ENCODE measurements at places on chromosomes 7 and 10.

- no peak for DNase-seq
Measured at GRCh38 chr10:10845185-10845584, 172.5 kb upstream of the CELF2 start.

DNA sequence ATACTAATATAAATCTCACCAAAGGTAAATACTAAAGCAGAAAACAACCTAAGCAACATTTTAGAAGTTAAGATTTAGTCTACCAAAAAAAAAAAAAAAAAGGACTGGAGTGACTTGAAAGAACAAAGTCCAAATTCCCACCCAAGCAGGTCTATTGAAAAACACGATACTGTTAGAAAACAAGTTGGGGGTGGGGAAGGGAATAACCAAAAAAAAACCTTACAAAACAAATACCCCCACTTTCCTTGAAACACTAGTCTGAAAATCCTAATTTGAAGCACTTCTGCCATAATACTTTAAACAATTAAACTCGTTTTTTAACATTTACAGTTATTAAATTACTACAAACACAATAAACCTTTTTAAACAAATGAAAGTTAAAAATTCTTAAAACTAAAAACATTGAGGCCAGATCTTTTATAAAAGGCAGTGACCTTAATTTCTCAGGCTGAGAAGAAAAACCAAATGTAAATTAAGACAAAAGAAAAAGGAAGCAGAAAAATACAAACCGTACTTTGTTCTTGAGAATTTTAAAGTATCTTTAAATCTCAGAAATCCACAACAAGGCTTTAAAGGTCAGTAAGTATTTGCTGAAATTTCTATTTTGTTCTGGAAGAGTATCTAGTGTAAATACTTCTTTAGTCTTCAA lies 135.1 kb downstream of the NRBF2 start:
- no peak for DNase-seq

DNA sequence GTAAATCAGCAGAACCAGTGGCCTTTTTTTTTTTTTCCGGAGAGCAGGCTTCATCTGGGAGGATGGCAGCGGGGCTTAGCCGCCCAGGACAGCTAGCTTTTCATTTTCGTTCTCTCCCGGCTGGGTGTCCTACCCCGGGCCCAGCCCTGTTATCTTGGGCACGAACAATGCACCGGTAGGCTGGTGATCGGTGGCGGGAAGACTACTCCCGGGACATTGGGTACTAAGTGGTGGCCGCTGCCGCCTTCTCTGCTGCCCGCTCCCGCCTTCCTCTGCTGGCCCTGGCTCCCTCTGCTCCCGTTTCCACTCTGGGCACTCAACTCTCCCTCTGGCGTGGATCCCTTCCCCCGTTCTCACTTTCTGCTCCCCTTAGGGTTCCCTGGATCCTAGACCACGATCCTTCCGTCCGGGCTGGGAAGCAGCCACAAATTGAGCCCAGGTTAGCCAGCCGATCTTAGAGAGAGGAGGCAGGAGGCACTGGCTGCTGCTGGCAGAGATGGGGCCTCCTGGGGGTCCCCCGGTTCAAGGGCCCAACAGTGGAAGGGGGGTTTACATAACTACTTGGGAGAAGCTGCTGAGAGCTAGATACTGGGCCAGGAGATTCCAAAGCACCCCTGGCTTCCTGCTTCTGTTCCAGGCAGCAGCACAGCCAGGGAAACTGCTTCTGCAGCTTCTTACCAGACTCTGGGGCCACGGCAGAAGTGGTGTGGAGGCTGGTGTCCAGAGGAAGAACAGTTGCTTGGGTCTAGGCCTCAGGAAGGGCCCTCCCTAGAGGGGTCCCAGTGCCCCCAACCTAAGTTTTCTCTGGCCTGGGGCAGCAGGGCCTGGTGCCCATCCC lies 1.8 kb downstream of the TLX1 start:
- DNase-seq, result no peak

DNA sequence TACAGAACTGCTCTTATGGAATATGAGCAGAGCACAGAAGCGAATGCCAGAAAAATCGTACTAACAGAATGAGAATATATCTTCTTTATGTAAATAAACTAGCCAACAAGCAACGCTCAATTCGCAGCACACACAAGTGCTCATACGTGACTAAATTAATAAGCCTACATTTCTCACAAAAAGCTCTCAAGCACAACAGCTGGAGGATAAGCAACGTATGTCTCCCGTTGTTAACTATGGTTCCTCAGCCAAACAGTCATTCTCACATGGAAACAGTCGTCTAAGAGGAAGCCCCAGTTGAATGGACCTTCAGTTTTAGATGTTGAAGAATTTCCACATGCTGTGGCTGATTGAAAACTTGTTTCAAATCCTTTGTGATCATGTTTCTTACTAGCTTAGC lies 110.4 kb downstream of the PKD1L1 start:
- DNase-seq, result no peak

GRCh38 chr7:139494835-139495579 lies 11.5 kb upstream of the KLRG2 start:
- peak; percentile 22 for DNase-seq

GRCh38 chr7:21999896-22000295 lies 54.2 kb upstream of the CDCA7L start:
- DNase-seq, result peak; percentile 16

GRCh38 chr7:108711611-108712010 lies 141.9 kb downstream of the DNAJB9 start:
- DNase-seq, result no peak
